ENCODE measurements at places on chromosomes 3 and 15.

DNA sequence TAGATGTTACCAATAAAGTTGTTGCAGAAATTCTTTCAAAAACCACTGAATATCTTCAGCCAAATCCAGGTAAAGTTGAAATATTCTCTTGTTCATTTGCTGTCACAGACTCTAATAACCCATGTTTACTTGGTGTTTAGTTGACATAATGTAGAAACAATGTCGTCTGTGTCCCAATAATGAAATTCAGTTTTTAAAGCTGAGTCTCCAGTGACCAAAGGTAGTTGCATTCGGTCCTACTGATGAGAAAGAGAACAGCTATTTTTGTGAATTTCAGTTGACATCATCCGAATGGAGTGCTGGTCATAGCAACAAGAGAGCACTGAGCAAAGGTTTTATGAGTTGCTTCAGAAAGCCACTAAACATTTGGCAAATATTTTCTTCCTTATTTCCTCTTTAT lies 88.8 kb upstream of the ADAMTSL3 start:
- DNase-seq, result no peak

- no peak for DNase-seq
Measured at GRCh38 chr3:22288756-22289155, 537.7 kb upstream of the ZNF385D start.

DNA sequence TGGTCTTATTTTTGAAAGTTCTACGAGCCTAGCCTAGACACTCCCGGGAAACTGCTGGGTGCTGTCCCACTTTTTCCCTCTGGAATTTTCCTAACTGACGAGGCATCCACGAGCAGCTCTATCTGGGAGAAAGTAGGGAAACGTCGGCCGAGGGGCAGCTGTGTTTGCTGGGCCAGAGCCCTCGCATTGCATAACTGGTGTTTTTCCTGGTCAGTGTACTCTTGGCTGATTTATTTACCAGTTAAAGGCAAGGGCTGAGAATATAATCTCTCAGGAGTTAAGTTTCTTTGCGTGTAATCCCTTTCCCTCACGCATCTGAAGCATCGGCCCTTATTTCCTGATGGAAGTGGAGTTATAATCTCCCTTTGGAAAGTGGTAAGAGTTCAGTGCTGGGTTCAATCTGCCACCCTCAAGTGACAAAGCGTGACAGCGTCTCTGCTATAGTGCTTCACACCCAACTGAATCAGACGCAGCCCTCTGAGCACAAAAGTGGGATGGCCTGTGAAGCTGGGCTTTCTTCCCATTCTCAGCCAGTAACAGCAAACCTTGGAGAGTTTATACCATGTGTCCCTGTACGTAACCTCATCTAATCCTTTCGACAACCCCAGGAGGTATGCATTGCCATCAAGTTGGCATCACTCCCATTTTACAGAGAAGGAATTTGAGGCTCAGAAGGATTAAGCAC lies 311.5 kb downstream of the RORA start:
- DNase-seq, result no peak

- DNase-seq, result peak; percentile 44
Measured at GRCh38 chr3:158961911-158962310, 160.1 kb downstream of the MFSD1 start.

- no peak for DNase-seq
Measured at GRCh38 chr3:150984066-150984465, 11.5 kb upstream of the CLRN1 start.

DNA sequence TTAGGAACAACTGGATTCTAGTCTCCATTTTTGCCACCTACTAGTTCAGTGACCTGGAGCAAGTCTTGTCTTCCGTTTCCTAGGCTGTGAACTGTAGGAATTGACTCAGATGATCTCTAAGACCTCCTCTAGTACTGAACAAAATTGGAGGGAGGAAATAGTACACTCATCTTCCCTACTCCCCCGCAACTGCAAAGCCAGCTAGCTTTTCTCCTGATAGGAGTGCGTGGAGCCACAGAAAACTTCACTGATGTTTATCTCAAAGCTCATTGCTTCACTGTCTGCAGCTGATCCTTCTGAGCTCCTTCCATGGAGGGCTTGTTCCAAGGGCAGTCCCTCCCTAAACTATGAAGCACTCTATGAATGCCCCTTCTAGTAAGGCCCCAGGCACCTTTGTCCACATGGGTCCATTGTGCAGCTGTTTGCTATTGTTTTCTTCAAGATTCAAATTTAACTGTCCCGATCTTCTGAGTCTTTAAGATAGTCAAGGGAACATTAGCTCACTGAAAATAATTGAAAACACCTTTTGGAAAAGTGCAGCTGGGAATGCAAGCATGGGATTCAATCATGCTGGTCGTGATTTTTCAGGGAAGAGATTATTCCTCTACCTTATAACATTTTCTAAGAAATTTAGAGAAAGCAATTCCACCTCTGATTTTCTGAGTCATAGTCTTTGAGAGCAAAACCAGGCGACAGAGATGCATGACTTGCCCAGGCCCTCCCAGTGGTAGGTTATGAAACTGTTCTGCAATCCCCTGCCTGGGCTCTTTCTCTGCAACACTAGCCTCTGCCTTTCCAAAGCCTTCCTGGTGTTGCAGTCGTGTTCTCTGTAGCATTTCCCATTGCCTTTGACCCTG lies 24.3 kb downstream of the FILIP1L start:
- DNase-seq, result peak; percentile 61

GRCh38 chr15:69298697-69299441 lies at the start of gene PAQR5:
Gene PAQR5, plus strand, starts transcription at chr15:69298912. Its CDS starts 61,169 bp downstream, at chr15:69360081.
- DNase-seq, result peak; percentile 32

- DNase-seq, result peak; percentile 57
Measured at GRCh38 chr3:13025090-13025489, 48.1 kb downstream of the IQSEC1 start.

GRCh38 chr3:14789640-14790285 lies 29.0 kb upstream of the FGD5 start:
- no peak for DNase-seq

DNA sequence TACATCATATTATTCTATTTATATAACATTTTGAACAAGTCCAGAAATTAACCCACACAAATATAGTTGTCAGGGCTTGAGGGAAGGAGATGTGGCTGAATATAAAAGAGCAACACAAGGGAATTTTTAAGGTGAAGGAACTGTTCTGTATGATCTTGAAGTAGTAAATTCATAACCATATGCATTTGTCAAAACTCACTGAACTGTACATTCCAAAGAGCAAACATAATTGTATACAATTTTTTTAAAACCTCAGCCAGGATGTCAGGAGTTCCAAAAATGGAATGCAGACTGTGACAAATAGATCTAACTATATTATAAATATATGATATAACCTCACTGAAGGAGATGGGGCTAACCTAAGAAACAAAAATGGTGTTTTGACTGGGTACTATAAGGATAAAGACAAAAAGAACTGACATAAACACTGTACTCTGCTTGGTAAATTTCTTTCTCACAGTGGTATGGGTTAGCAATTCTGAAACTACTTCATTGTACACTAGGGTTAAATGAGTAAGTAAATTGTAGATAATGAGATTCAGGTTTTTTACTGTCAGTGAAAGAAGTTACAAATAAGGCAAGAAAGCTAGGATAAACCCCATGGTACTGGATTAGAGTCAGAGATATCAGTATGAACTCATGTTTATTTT lies 14.4 kb downstream of the GOLGB1 start:
- DNase-seq, result peak; percentile 16

GRCh38 chr15:69484837-69485236 lies 32.2 kb downstream of the RPLP1 start:
- DNase-seq, result no peak

DNA sequence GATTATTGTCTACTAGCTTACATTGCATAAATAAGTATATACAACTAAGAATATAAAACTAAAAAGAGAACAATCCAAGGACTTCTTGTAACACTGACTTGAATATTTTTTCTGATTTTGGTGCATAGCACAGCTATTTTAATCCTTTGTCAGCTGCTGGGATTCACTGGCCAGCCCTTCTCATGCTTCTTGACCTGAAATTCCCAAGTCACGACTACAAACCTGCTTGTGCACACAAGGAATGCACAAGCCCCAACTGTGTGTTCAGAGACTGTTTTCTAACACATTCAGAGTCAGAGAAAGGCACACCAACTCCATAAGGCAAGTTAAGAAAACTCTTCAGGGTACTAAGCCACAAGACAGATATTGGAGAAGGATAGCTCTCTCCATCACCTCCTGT lies 80.9 kb downstream of the TNIK start:
- no peak for DNase-seq

DNA sequence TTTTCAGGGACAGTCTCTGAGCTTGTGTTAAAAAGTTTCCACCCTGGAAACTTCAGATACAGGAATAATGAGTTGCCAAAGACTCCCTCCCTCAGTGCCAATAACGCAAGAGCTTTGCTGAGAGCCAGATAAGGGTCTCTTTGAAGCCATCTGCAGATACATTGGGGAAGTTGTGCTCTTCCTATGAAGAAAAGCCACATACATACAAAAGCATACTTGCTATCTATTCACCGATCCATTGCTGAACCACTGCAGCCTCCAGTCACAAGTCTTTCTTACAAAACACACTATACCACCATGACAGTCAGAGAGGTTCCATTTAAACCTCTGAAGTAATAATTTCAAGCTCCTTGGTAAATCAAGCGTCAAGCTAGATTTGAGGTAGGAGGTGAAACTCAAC lies 10.0 kb upstream of the RETNLB start:
- no peak for DNase-seq

DNA sequence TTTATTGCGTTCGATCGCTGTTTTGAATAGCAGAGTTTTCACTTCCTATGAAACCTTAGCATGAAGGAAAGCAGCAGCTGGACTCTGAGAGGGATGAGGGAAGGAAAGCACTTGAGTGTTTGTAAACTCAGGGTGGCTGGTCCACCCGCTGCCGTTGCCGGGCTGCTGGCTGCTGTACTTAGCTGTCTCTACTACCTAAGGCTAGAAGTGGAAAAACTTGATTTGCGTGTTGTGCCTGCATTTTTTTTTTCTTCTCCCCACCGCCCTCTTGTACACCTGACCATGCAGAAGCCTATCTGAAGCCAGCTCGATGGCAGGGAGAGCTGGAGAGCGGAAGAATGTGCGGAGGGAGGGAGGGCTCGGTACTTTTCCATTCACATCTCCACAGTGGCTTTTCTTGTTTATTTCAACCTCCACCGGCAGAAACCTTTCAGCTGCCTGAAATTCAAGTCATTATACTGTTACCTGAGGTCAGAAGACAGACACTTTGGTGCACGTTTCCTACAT lies 4.8 kb upstream of the BCL6 start:
- peak; percentile 95 for DNase-seq

- DNase-seq, result no peak
Measured at GRCh38 chr3:134911586-134912548, 116.8 kb downstream of the EPHB1 start.

DNA sequence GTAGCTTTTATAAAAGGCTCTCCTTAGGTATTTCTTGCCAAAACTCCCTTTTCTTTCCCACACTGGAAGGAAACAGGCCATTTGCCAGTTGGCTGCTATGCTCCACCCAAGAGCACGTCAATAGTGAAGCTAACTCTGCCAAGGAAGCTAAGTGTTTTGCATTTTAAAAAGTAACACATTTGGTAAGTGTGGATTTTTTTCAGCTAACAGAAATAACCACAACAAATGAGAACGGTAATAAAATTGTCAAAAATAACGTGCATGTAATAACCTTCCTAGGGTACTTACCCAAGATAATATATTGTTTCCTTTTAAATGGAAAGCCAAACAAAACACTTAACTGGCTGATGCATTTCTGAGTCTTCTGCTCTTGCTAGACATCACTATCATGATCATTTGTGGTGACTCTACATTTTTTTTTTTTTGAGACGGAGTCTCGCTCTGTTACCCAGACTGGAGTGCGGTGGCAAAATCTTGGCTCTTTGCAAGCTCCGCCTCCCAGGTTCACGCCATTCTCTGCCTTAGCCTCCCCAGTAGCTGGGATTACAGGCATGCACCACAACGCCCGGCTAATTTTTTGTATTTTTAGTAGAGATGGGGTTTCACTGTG lies 4.6 kb downstream of the DPP8 start:
- DNase-seq, result no peak

- DNase-seq, result no peak
Measured at GRCh38 chr3:143067201-143067600, 52.4 kb upstream of the CHST2 start.

DNA sequence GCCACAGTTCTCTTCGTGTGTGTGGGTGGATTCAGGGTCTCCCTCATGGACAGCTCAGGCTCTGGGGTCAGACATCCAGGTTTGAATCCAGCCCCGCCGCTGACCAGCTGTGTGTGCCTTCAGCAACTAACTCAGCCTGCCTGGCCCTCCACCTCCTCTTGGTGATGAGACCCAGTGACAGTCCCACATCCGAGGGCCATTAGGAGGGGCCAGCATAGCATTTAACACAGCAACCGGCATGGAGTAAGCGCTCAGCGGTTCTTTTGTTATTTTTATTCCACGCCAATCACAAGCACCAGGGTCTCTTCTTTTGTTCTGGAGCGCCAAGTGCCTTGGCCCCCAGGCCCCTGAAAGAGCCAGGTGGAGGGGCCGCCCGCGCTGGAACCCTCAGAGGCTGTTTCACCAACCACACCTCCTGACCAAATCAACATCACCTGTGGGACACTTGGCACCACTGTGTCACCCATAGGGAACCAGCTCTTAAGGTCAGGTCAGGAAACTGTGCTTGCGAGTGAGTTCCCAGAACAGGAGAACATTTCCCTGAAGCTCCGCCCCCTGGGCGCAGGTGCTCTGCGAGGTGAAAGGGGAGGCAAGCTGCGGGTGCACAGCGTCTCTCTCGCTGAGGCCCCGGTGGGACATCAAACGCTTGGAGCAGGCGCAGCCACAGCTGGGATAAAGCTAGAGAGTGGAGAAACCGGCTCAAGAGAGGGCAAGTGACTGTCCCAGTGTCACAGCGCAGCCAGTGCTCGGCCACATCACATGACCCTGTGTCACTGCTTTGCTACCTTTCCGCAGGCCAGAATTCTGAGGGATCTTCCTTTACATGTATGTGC lies 311.3 kb downstream of the UACA start:
- no peak for DNase-seq

GRCh38 chr15:47553947-47554346 lies 163.4 kb upstream of the SEMA6D start:
- no peak for DNase-seq

DNA sequence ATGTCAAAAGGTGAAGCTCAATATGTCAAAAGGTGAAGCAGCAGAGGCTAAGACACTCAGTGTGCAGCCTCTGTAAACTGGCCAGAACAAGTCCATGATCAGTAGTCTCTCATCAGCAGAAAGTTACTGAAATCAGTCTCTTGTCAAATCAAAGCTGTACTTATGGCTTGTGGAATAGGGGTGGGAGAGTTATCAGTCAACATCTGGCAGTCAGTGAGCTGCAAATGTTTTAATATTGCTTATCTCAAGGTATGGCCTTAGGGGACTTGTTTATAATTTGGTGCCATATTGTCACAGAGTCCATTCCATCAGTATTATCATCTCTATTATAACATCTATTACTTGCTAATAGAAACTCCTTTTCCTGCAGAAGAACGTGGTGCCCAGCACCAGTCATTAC lies 14.9 kb upstream of the WDR49 start:
- no peak for DNase-seq

GRCh38 chr3:21435871-21436270 lies 315.1 kb downstream of the ZNF385D start:
- peak; percentile 95 for DNase-seq

GRCh38 chr3:188323067-188323842 lies 169.3 kb downstream of the LPP start:
- DNase-seq, result no peak

Data from epithelial cell of esophagus (primary cell).